ENCODE measurements at places on chromosomes 11 and 22. TPM values are rescaled to one million over a fixed set of nuclear protein-coding genes. Genes with fewer than 3 reads are reported as not detected.

GRCh38 chr22:41725510-41726110 is 26.3 kb downstream of the MEI1 start:
- no peak for DNase-seq

GRCh38 chr11:8067567-8067928 is 13.5 kb upstream of the TUB start:
- no peak for DNase-seq

DNA sequence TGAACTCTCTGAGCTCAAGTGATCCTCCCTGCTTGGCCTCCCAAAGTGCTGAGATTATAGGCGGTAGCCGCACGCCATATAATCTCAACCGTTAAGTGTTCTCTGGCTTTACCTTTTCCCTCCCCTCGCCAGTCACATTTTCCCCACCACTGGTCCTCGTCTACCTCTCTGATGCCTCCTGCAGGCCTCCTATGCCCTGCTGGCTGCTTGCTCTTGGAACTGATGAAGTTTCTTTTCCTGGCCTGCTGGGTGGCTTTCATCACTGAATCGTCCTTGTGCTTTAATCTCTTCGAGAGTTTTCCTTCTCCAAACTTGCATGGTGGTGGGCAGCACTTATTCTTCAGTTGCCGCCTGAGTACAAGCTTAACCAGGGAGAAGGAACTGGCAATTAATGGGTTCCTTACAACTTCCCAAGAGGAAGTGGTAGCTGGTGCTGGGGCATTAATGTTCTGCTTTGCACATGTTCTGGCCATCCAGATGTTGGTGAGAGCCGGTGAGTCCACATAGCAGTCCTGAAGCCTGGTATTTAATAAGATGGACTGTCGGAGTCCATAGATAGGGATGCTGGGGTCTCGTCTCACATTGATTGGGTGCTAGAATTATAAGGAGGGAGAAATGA is 1.3 kb downstream of the C22orf31 start:
- DNase-seq = no peak

- DNase-seq = no peak
Observed at GRCh38 chr22:17648569-17648968, 10.0 kb downstream of the BCL2L13 start.

- DNase-seq = no peak
Observed at GRCh38 chr11:50098186-50098725, 65.6 kb downstream of the OR4C45 start.

The SERHL2 gene
- total RNA-seq = 1.6 TPM

Measured in activated T-cell treated with anti-CD3 and anti-CD28 coated beads, Interleukin-2, amount 50 U/mL, for 72 hours (primary cell).